Stimulated activated naive CD4-positive, alpha-beta T cell (primary cell): ENCODE measurements at places on chromosomes 13 and 19.
A peak's percentile ranks its signal among the peaks of the same experiment; 100 is the strongest.

DNA sequence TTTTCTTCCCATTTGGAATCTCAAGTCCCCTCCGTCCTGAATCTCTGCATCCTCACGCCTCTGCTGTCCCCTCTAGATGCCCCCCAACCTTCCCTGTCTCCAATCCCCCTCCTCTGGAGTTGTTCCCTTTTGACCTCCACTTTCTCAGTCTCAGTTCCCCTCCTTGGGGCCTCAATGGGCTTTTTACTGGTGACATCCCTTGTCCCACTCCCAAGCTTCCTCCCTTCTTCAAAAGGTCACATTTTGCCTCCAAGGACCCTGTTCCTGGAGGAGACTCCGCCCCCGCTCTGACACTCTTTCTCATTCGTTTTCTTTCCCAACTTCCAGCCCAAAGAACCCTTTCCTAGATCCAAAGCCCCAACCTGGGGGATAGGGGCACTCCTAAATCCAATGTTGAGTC lies 1.0 kb downstream of the AP2S1 start:
- DNase-seq = no peak

- DNase-seq = no peak
Measured at GRCh38 chr13:29877456-29878078, 27.1 kb upstream of the UBL3 start.

- DNase-seq = no peak
Measured at GRCh38 chr19:49795615-49796014, 17.5 kb downstream of the FUZ start.

- DNase-seq = no peak
Measured at GRCh38 chr13:60398379-60398891, 1.4 kb downstream of the TDRD3 start.

DNA sequence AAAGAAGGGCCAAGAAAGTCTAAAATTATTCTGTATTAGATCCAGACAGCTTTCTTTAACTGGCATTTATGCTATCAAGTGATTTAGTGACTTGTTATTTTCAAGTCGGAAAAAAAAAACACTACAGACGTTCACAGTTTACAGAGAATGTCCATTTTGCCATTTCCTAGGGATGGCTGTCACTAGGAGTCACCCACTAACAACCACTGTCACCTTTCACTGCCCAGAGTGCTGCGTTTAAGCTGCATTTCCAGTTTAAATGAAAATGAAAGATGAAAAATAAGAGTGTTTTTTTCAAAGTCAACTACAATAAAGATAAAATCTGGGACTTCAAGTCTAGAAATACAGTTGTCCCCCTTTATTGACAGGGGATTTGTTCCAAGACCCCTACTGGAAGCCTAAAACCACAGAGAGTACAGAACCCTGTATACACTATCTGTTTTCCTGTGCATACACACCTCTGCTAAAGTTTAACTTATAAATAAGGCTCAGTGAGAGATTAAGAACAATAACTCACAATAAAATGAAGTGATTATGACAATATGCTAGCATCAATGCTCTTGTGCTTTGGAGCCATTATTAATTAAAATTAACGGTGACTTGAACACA lies 112.5 kb downstream of the SACS start:
- no peak for DNase-seq

- peak; percentile 50 for DNase-seq
Measured at GRCh38 chr19:7799640-7800355, 30.2 kb upstream of the EVI5L start.

DNA sequence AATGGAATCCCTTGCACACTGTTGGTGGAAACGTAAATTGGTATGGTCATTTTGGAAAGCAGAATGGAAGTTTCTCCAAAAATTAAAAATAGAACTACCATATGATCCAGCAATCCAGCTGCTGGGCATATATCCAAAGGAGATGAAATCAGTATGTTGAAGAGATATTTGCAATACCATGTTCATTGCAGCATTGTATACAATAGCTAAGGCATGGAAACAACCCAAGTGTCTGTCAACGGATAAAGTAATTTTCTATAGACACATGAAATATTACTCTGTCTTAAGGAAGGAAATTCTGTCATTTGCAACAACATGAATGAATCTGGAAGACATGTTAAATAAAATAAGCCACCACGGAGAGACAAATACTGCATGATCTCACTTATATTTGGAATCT lies 124.7 kb downstream of the GPC5 start:
- no peak for DNase-seq

DNA sequence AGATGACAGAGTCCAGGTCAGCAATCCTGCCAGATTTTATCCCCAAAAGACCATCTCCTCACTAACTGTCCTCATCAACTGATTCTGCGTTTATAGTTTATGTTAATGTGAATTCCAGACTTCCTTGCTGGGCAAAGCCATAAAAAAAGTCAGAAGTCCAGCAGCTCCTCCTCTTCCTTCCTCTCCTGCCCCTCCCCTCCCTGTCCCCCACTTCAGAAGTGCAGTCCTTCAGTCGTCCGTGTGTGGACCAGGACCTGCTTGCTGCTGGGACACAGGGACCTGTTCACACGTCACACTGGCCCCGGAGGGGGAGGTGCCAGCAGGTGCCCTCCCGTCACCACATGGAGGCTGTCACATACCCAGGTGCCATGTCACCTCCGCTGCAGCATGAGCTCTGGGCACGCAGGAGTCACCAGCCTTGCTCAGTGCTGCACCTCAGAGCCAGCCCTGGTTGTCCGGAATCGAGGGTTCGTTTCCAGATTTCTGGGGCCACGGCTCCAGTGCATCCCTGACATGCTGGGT lies 4.0 kb upstream of the MCF2L start:
- no peak for DNase-seq

DNA sequence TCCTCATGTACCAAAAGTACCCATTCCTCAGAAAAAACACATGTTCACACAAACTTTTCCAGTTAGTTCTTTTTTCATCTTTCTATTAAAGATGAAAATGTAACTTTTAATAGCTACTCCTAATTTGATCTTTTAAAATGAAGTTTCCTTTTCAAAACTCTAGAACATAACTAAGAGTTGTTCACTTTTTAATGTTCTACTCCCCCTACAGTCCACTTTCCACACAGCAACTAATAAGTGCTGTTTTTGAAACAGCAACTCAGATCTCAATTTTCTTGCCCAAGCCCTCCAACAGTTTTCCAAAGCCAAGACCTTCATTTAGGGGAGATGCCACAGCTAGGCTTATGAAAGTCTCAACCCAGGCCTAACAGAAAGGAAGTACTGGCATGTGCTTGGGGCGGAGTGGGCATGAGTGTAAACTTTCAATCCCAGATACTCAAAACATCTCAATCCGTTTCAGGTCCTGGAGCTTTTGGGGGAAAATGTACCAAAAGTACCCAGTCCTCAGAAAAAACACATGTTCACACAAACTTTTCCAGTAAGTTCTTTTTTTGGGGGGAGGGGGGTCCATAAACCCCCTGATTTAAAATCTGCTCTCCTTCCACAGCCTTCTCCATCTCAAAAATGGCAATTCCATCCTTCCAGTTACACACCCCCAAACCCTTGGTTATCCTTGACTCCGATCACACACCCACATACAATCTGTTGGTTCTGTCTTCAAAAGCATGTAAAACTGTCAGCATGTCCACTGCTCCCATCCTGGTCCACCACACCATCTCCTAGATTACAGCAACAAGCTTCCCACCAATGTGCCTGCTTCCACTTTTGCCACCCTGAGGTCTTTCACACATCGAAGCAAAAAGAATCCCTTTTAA lies 2.0 kb downstream of the FBL start:
- DNase-seq = no peak

DNA sequence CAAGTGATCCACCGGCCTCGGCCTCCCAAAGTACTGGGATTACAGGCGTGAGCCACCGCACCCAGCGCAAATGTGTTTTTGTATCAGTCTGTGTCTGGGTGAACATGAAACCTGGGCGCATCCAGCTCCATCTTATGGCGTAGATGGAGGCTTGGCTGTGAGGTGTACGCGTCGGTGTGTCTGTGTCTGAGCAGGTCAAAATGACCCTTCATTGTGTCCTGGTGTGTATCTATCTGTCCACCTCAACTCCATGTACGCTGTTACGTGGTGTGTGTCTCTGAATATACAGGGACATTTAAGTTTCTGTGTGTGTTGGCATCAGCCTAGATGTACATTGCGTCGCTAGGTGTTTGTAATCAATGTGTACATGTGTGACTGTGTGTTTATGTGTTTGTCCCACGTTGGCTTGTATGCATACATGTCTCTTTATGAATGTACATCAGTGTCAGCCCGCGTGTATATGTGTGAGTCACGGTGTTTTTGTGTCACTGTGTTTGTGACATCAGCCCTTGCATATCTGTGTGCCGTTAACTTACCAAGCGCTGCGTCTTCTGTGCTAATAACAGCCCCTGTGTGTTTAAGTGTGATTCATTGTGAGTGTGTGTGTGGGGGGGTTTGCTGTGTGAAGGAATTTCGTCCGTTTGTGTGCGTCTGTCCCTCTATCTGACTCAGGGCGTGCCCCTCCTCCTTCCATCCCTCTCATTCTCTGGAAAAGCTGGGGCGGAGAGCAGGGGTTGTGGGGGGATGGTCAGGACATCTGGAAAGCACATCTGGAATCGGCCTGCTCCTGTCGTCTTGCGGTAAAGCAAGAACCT lies 6.4 kb downstream of the AXL start:
- DNase-seq = no peak

DNA sequence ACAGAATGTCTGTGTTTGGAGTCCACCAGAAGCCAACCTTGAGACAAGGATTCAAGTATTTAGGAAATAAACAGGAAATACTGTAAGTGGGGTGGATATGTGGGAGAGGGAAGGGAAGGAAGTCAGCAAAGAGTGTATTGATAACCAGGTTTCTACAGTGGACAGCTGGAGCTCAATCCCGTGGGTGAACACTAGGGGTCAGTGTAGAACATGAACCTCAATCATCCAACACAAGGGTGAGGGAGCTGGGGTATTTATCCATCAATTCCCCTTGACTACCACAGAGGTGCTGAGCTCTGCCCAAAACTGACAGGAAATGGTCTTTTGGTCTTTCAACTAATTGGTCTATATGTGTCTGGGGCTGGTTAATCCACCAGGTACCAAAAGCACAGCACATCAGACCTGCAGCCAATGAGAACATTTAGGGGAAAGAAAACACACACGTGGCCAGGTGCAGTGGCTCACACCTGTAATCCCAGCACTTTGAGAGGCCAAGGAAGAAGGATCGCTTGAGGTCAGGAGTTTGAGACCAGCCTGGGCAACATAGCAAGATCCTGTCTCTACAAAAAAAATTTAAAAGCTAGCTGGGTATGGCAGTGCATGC lies 5.6 kb upstream of the SYDE1 start:
- DNase-seq = peak; percentile 41

DNA sequence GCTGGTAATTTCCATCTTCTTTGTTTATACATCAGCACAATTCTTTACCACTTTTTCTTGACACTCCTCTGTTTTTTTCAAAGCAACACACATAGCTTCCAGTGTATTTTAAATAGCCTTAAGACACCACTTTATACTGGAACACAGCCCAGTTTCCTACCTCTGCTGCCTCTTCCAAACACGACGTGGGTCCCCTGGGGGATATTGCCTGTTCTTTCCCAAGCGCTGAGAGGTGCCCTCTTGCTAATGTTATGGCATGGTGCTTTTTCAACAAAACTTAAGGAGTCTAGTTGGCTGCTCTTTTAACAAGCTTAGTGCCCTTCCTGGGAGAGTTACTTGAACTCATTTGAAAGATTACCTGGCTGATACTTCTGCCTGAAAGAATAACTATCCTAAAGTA lies 112.7 kb downstream of the OLFM4 start:
- DNase-seq = no peak

DNA sequence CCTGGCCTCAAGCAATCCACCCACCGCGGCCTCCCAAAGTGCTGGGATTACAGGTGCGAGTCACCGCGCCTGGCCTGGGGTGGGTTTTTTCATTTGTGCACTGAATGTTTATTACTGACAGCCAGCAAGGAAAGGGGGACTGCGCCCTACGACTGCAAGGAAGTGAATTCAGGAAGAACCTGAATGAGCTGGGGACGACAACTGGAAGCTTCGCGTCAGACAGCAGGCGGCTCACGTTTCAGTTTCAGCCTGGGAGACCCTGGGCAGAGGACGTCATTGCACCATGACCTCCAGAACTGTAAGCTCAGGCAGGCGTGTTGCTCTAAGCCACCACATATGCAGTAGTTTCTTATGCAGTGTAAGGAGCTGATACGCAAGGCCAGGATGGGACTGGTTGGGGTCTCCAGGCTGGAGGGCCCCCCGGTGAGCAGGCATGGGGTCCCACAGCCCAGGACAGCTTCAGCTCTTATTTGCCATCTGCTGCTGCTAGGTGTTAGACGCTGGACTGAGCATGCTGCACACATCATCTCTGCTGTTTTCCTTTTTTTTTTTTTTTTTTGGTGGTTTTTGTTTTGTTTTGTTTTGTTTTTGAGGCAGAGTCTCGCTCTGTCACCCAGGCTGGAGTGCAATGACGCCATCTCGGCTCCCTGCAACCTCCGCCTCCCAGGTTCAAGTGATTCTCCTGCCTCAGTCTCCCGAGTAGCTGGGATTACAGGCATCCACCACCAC lies 66.6 kb downstream of the GADD45B start:
- DNase-seq = no peak

GRCh38 chr13:64505336-64505910 lies 2724.7 kb downstream of the PCDH9 start:
- DNase-seq = no peak

DNA sequence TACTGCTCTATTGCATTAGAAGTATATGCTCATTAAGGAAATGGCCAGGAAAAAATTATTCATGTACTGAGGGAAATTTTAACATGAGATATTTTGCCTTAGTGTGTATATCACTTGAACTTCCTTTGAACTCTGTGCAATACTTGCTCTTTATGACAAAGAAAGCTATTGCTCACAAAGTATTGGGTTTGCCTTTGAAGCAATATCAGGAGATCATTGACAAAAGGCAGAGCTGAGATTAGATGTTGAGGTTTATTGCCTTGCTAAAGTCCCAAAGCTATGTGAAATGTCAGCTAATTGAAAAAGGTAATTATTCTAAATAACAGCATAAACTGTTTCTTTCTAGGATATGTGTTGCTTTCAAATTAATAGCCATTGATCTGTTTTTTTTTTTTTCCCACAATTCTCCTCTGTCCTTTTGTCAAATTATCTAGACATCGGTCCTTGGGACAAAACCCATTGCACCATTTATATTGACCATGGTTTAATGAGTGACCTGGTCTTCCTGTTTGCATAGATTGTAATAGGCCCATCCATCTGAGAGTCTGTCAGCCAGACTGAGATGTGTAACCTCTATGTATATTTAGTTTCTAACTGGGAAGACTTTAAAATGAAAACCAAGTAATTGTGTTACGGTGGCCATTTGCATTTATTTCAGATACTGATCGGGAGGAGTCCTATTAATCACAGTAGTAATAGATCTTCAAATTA lies 752.7 kb upstream of the GPC6 start:
- no peak for DNase-seq

DNA sequence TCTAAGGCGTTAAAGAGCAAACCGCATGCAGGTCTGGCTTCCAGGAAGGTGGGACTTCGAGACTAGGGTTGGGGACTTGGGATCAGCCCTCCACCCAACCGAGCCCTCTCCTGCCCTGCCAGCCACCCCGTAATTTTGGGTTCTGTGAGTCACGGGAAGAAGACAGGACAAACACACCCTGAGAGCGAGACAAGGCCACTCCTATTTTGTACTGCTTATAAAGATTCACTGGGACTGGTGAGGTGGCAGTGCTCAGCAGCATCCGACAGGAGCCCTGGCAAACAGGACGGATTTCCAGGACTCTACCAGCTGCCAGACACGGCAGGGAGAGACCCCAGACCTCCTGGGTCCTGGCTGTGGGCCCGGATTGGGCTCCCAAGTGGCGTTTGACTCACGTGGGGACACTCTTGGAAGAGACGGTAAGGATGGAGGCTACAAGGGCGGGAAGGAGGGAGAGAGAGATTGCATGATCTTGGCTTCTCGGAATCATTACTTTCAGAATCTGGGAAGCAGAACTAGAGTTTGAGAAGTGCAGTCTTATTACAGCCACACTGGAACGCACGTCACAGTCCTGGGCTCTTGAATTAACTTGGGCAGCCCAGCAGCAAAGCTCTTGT lies at the start of gene C5AR2:
Gene C5AR2, plus strand, starts transcription at position 245 of the 617 bp plus-strand sequence. CDS start 8,625 bp downstream, outside the sequence.
- DNase-seq = no peak
